CD4-positive, alpha-beta memory T cell (primary cell): ENCODE measurements at places on chromosomes 6 and 20. TPM values are rescaled to one million over a fixed set of nuclear protein-coding genes. Genes with fewer than 3 reads are reported as not detected.

- no peaks in the 10 kb centered on the region for H3K36me3 ChIP-seq
- no peak overlapping the region for H3K27ac ChIP-seq
- H3K4me1 ChIP-seq: peaks cover 5% of the 10 kb centered on the region
- DNase-seq: no peak
- H3K4me3 ChIP-seq: no peak overlapping the region
Measured at GRCh38 chr6:41577356-41578216, 31.4 kb downstream of the FOXP4 start.

- no peak overlapping the region for H3K4me3 ChIP-seq
- no peaks in the 10 kb centered on the region for H3K4me1 ChIP-seq
- H3K36me3 ChIP-seq: no peaks in the 10 kb centered on the region
- no peak overlapping the region for H3K27ac ChIP-seq
Measured at GRCh38 chr6:22513667-22514066, 55.7 kb upstream of the HDGFL1 start.

The LAMP5 gene
- polyA plus RNA-seq: not detected

DNA sequence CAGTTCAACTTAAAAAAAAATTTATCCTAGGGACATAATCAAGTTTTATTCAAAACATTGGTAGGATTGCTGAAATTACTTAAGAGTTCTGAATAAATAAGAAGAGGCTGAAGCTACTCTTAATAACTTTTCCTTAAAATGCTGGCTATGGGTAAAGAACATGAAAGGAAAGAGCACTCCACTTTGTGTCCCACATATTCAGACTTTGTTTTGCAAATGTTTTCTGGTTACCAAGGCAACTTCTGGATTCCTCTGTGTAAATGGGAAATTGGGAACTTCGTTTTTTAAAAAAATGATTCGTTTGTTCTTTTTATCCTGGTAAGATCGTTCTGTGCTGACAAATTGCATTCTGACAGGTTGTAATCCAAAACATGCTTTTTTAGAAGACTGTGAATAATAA lies 115.0 kb downstream of the KIF6 start:
- H3K36me3 ChIP-seq: no peaks in the 10 kb centered on the region
- H3K4me1 ChIP-seq: no peaks in the 10 kb centered on the region
- no peak for DNase-seq
- H3K27me3 ChIP-seq: no peaks in the 10 kb centered on the region
- no peak overlapping the region for H3K4me3 ChIP-seq
- no peak overlapping the region for H3K27ac ChIP-seq

DNA sequence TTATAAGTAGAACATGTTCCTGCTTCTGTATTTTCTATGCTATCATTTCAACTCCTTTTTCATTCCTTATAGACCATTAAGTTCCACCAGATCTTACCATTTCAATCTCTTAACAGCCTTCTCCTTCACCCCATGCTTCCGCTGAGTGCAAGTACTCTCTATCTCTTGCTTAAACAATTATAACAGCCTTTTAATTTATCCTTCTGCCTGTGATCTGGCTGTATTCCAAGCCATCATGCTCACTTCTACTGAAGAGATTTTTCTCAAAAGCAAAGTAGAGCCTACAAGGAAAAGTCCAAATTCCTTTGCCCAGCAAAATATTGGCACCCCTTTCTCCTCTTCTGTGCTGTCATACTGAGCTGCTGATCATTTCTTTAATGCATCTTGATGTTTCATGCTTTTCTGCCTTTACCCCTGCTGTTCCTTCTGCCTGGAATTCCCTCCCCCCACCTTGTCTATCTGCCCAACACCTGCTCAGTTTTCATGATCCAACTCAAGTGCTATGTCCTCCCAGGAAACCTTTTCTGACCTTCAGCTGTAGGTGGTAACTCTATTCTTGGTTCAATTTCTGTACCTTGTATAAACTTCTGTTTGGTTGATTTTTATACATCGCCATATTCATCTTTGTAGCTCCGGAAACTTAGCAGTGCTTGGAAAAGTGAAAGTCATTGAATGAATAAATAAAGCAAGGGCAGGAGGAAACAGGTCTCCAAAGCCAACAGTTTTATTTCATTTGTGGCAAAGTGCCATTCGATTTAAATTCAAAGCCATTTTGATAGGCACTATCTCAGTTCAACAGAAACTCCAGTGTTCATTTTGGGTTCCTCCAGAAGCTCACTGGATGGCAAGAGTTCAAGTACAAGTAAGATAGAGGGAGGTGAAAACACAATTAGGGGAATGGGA lies 10.5 kb upstream of the BMP2 start:
- H3K27ac ChIP-seq: no peak overlapping the region
- no peaks in the 10 kb centered on the region for H3K36me3 ChIP-seq
- no peak overlapping the region for H3K4me3 ChIP-seq
